Smooth muscle cell of trachea (primary cell): ENCODE measurements at places on chromosomes 2 and 18. TPM values are rescaled to one million over a fixed set of nuclear protein-coding genes. Genes with fewer than 3 reads are reported as not detected.

UGT1A5 gene
- total RNA-seq: not detected in 2 replicates

TEX44 gene
- total RNA-seq: not detected in 2 replicates

COPS8 gene
- total RNA-seq: 102 and 128 TPM in 2 replicates

SLC20A1 gene
- 50.4 and 77.5 TPM in 2 replicates for total RNA-seq

NT5C1B gene
- not detected in 2 replicates for total RNA-seq

INHBB gene
- not detected in 2 replicates for total RNA-seq

L3MBTL4 gene
- under 0.01 TPM in 1 of 2 replicates, not detected in the other for total RNA-seq

CPO gene
- total RNA-seq: 0.17 TPM in 1 of 2 replicates, not detected in the other

QPCT gene
- 7.0 and 19.7 TPM in 2 replicates for total RNA-seq

COLEC12 gene
- 122 and 177 TPM in 2 replicates for total RNA-seq

PPP1R7 gene
- total RNA-seq: 78.1 and 84.2 TPM in 2 replicates

MC4R gene
- not detected in 2 replicates for total RNA-seq

FAM161A gene
- 1.3 and 2.8 TPM in 2 replicates for total RNA-seq

HOXD13 gene
- total RNA-seq: not detected in 2 replicates
